Activated CD4-positive, alpha-beta T cell treated with anti-CD3 and anti-CD28 coated beads, Interleukin-2, amount 50 U/mL, for 24 hours (primary cell): ENCODE measurements at places on chromosomes 7 and 10.
A peak's percentile ranks its signal among the peaks of the same experiment; 100 is the strongest.

DNA sequence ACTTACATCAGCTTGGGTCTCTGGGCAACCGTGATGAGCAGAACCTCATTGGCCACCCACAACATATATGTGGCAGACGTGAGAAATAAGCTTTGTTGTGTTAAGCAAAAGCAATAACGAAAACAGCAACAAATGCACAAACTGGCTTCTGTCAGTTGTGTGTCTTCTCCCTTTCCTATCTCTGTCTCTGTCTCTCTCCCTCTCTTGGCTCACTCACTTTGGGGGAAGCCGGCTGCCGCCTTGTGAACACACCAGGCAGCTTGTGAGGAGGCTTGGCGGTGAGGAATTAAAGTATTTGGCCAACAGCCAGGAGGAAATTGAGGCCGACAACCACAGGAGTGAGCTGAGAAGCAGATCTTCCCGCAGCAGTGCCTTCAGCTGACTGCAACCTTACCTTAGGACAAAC lies 21.9 kb upstream of the CDCA7L start:
- no peak for DNase-seq

- peak; percentile 54 for DNase-seq
Measured at GRCh38 chr10:119199231-119199992, 8.0 kb upstream of the GRK5 start.

DNA sequence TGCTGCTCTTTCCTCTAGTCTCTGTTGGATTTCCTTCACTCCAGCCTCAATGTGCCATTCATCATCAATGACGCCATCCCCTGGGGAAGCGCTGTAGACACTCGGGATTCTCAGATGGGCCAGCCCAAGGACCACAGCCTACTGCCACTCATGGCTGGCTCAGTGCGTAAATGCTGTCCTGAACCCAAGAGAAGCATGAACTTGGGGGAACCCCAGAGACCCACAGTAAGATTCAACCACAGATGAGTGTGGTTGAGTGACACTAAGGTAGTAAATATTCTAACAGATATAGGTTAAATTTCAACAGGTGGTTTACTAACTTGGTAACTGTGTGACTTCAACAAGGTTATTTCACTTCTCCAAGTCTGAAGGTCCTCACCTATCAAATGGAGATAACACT lies 304.1 kb downstream of the GRM8 start:
- DNase-seq, result no peak

DNA sequence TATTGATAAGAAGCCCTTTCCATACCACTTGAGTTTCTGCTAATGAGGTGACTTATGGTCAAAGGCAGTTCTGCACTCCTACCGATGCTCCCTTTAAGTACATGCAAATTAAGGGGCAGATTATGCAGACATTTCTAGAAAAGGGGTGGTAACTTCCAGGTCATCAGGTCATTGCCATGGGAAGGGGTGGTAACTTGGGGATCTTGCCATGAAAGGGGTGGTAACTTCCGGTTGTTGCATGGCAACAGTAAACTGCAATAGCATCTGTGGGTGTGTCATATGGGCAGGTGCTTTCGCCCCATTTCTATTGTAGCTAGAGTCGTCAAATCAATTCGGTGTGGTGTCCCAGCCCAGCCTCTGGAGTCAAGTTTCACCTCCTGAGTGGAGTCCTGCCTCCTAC lies 150.9 kb downstream of the UBE2H start:
- no peak for DNase-seq

DNA sequence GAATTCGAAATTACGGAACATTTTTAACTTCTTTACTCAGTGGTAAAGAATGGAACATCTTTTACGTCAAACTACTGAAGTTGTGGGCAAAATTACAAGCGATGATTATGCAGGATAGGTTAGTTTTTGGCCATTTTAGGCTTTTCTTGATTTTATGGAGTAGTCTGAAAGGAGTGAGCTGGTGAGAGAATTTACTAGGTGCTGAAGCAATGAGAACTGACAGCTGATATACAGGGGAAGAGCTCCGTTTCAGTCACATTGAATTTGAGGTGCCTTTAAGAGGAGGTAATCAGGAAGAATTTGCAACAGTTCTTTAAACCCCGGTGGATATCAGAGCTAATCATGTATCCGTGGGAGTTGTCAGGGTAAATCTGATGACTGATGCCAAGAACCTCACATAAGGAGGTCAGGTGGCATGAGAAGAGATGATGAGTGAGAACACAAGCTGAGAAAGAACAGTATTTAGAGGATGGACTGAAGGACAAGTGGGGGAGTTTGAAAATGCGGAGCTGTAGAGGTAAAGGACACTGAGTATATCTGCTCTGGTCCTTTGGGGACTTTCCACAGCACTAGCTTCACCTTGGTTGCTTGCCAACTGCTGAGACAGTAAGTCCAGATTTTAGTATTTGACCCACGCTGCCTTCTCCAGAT lies 104.3 kb downstream of the AHR start:
- DNase-seq, result no peak

DNA sequence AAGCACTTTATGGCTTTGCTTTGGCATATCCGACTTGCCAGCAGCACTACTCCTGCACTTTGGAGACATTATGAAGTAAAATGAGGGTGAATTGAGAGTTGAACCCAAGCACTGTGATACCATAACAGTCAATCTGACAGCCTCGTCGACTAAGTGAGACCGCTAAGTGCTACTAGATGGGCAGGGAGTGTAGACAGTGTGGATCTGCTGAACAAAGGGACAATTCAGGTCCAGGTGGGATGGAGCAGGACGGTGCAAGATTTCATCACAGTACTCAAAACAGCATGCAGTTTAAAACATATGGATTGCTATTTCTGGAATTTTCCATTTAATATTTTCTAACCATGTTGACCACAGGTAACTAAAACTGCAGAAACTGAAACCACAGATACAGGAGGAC lies 20.8 kb upstream of the PRTFDC1 start:
- no peak for DNase-seq

DNA sequence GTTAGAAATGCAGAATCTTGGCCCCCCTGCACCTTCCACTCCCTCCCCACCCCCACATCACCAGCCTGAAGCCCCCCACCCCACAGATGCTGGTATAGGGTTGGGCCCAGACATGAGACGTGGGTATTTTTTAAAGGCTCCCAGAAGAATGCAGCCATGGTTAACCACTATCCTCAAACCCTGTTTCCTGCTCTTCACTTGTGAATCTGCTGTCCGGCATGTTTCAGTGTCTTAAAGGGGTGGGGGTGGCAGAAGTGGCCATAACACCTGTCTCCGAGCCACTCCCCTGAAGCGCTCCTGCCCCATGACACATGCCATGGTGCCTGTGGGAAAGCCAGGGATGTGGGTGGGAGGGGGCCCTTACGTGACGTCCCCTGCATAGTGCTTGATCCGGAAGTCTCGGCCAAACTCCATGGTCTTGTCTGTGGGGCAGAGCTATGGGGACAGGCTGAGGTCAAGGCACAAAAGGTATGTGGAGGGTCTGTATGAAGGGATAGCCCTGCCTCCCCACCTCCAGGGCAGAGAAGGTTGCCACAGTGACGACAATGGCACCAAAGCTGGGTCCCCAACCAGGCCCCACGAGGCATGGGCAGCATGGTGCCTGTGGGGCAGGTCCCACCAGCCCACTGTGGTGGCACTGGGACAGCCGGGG lies 9.6 kb downstream of the MYO1G start:
- no peak for DNase-seq

- no peak for DNase-seq
Measured at GRCh38 chr10:70435241-70436085, 6.0 kb downstream of the NODAL start.

DNA sequence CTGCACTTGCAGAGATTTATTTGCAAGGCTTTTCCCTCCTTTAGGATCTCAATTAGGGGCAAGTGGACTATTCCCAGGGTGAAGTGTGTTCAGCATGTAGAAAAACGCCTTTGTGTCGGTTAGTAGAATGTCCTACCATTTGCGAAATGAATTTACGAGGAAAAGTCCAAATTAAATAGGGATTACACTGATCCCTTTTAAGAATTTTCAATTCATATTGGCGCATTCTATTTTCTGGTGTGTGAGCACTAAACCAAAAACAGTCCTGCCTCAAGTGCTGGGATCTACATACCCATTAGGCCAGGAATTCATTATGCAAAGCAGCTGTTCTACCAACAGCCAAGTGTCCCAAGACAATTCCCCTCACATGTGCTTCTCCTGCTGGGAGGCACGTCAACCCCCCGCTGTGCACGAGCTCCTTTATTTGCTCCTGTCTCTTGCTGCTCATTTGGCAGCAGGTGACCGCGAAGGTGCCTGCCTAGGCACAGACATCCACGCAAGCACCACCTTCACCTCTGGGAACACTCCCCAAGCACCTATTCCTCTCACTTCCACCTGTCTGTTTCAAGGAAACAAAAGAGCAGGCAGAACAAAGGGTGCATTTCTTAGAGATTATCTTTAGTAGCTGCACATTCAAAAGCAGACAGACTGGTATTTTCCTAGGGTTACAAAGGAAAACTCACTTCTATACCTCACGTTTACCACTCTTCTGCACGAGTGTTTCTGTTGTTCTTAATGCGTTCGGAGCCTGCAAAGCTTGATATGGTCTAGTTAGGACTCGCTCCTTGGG lies 134.6 kb upstream of the FGFR2 start:
- no peak for DNase-seq

GRCh38 chr10:11035301-11035991 lies 17.8 kb downstream of the CELF2 start:
- no peak for DNase-seq

DNA sequence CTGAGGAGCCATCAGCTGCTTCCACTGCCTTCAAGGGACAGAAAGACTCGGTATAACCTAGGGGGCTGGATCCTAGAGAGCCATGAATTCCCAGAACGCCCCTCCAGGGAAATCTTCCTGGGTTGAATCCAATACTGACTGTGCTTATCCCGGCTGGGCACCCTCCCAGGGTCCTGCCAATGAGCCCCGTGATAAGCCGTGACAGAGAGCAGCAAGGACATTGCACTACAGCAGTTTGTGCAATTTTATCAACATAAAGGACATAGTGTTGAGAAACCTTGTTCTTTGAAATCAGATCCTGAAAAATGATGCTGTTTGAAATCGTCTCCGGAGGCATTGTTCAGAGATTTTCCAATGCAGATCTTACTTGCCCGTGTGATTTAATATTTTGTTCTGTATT lies 18.8 kb downstream of the AKR1B1 start:
- no peak for DNase-seq

- no peak for DNase-seq
Measured at GRCh38 chr10:95567903-95568630, 6.9 kb upstream of the SORBS1 start.

DNA sequence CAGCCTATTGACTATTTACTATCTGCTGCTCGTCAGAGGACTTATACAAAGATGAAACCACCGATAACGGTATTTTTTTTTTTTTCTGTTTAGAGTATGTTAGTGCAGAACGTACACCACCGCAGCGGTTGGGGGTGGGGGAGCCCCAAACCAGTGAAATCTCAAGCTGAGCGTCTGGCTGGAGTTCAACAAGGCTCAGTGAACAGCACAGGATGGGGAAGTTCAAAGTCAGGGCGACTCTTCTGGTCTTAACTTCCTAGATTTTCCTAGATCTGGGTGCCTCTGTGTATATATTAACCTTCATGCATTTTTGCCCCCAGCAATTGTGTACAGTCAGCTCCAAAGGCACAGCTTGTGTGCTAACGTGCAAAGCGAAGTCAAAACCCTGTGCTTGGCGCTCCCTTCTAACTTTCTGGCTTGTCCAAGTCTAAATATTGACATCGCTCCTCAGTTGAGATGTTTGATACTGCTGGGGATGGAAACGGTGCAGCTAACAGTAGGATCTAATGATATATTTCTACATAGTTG lies 1.1 kb downstream of the RHOBTB1 start:
- DNase-seq, result no peak

GRCh38 chr10:113425541-113425951 lies 127.3 kb upstream of the HABP2 start:
- no peak for DNase-seq

GRCh38 chr7:142897691-142898090 lies 12.1 kb upstream of the TRPV6 start:
- DNase-seq, result no peak

- DNase-seq, result no peak
Measured at GRCh38 chr7:137661634-137662033, 185.1 kb downstream of the DGKI start.
